GM10248 (cell line): ENCODE measurements at places on chromosomes 3 and 15.

DNA sequence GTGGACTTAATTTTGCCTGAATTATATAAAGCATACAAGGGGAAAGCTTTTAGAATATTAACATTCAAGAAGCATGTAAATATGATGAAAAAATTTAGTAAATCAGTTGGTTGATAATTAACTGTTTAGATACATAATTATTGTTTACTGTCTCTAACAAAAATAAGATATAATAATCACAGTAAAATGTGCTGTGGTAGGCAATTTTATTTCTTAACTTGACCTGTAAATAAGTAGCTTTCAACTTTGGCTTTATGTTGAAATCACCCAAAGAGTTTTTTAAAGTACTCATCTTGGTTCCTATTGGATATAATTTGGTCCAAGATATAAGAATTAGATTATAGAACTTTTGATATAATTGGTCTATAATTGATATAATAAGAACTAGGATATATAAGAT, 1374.5 kb downstream of the NSUN3 start:
- no peak for DNase-seq

DNA sequence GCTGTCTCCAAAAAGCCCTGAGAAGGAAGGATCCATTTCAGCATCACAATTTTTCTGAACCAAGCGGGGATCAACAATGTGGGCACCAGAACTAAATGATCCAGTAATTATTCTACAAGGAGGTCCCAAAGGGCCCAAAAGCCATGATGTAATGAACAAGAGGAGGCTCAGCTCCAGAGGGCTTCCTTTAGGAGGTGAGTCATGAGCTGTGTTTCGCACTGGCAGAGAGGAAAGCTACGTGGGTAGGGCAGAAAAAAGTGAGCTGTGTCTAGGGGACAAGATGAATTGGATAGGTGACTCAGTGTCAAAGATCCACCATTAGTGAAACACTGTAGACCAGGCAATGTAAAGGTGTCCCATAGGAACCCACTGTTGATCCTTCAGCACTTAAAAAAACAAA, 113.4 kb downstream of the RORA start:
- no peak for DNase-seq

DNA sequence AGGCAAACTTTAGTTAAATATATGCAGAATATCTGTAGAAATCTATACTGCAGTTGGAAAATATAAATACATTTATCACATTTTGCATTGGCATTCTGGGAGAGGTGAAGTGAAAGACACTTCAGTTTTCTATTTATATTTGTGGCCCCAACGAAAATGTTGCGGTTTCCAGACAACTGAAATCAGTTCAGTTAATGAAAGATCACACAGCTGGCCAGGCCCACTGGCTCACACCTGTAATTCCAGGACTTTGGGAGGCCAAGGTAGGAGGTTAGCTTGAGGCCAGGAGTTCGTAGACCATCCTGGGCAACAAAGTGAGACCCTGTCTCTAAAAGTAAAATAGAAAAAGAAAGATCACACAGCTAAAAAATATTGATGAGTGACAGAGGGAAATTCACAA, 11.9 kb upstream of the CLASP2 start:
- DNase-seq, result no peak

DNA sequence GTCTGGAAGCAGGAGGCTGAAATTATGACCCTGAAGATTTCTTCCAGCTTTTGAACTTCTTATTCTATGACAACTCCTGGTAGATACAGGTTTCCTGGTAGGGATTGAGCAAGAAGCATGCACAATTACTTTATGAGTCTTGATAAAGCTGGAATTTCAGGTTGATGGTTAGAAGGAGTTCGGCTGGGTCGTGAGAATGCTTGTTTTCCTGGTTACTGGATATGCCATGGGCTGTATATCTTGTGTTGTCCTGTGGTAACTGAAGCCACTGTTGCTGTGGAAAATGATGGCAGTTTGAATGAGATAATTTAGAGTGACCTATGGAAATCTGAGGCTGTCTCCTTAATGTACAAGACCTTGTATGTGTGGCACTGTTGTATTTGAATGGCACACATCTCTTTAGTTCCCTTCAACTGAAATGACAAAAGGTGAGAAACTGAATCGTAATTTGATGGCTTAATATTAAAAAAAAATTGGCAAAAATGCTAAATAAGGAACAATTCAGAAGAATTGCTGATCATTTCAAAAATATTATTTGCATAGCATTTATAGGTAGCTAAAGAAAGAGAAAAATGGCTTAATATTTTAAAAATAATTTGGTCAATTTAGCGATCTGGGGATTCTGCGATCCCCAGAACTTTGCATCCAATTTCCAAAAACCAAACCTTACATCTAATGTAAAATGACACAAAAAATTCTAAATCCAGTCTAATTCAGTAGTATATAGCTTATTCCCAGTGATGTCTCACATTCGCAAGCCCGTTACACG, 1.1 kb upstream of the UBE2E1 start:
- DNase-seq, result no peak

- DNase-seq, result no peak
Measured at GRCh38 chr3:104887069-104887468, 479.6 kb upstream of the ALCAM start.

- DNase-seq, result no peak
Measured at GRCh38 chr3:53795176-53795575, 51.0 kb downstream of the CHDH start.

GRCh38 chr3:12660196-12660595, 3.7 kb downstream of the RAF1 start:
- DNase-seq, result no peak

DNA sequence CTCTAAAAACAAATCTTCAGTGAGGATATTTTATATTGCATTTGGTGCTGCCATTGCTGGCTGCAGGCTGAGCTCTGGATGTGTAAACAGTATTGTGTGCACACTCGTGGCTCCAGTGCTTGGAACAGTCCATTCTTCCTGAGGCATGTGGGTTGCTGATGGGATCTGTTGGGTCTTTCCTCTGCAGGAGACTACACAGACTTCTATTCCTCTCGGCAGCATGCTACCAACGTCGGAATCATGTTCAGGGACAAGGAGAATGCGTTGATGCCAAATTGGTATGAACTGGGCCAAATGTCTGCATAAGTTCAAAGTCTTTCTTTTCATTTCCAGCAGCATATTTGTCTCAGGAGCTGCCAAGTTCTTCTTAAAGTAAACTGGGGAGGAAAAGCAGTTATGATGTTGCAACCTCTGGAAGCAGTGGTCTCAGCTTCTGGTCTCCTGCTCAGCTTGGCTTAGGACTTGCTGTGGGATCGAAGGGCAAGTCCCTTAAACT, 9.3 kb downstream of the FAH start:
- DNase-seq, result no peak

DNA sequence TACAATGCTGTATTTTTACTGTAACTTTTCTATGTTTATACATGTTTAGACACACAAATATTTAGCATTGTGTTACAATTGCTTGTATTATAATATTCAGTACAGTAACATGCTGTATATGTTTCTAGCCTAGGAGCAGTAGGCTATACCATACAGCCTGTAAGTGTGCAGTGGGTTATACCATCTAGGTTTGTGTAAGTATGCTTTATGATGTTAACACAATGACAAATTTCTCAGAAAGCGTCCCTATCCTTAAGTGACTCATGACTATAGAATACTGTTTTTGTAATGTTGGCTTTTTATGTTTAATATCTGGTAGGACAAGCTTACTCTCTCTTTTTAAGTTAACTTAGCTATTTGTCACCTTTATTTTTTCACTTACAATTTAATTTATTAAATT, 127.5 kb upstream of the THRB start:
- no peak for DNase-seq

DNA sequence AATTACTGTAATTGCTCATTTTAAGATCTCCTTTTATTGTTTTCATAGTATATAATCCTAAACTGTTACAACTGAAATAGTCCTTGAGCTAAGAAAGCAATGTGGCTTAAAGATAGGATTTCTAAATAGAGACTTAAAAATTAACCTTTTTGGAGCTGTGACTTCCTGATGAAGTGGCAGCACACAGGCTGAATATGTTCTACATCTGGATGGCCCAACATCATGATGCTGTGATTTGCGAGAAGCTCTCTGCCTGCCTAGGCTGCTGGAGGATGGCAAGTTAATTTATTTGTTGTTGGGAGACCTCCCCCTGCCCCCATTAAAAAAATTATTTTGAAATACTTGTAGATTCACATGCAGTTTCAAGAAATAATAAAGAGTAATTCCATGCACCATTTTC, 134.5 kb downstream of the IGF1R start:
- no peak for DNase-seq

- no peak for DNase-seq
Measured at GRCh38 chr3:94413336-94414108, 350.7 kb downstream of the NSUN3 start.
